ENCODE measurements at places on chromosomes 2 and 18.

- DNase-seq, result no peak
These were observed 553.9 kb downstream of the ZNF804A start for GRCh38 chr2:185152186-185152585.

- no peak for DNase-seq
These were observed 6.2 kb downstream of the ESPNL start for GRCh38 chr2:238106339-238106697.

GRCh38 chr2:241372361-241372992, 16.4 kb downstream of the FARP2 start:
- no peak for DNase-seq

GRCh38 chr2:14930441-14930840, 297.9 kb downstream of the LRATD1 start:
- no peak for DNase-seq

- no peak for DNase-seq
These were observed 322.2 kb downstream of the ETAA1 start for GRCh38 chr2:67719351-67719750.

All from stimulated activated CD4-positive, alpha-beta T cell treated with anti-CD3 and anti-CD28 coated beads, Interleukin-2, amount 100 ng/mL, for 24 hours (primary cell).